ENCODE measurements at places on chromosomes 3 and 15.

DNA sequence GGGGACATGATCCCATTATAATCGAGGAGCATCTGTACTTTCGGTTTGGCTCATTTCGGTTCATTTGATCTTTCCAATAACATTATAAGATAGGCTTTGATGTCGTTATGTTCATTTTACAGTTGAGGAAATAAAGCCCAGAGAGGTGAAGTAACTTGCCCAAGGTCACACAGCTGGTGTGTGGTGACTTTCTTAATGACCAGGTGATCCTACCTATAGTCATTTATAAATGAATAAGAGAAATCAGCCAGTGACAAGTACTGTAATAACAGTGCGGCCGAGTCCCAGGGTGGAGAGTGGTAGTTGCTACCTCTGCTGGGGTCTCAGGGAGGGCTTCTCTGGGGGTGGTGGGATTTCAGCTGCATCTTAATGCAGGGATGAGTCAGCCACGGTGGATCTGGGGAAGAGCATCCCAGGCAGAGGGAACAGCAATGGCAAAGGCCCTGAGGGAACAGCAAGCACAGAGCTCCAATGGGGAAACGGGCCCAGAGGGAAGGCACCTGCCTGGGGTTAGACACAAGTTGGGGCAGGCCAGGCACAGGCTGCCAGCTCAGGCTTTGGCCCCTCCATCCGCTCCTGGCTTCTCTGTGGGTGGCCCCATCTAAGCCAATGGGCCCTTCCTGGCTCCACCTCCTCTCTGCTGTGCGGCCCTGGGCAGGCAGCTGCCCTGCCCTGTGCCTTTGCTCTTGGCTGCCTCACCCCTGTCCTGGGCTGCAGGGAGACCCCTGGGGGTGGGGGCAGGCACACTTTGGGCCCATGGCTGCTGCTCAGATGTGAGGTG lies 1.1 kb upstream of the FBLN2 start:
- H3K36me3 ChIP-seq: no peaks in the 10 kb centered on the region
- peaks cover 15% of the 10 kb centered on the region for H3K27me3 ChIP-seq
- DNase-seq: no peak
- H3K27ac ChIP-seq: no peak overlapping the region

DNA sequence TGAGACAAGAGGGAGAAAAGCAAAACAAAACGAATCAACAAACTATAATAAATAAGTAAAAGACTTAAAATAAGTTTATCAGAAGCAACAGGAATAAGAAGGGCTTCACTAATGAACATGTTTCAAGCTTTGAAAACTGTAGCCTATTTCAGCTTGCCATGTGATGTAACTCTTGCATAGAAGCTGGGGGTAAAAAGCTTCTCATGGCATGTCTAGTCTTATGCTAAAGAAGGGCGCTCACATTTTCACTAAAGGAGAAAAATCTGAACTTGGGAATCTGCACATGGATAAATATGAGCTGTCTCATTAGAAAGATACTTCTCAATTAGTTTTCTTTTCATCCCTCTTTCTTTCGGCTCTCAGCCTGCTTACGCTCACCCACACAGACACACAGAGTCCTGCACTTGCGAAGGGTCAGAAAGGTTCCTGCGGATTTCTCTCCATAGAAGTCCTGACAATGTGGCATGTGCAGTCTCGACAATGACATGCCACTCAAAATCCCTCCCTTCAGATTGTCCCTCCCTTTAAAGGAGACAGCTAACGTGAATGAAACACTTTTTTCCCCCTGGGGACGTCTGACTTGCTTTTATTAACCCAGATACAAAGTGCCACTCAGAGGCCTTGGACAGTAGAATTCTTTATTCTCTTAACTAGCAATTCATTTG lies 568.9 kb upstream of the NR2F2 start:
- H3K4me3 ChIP-seq: no peak overlapping the region
- H3K36me3 ChIP-seq: no peaks in the 10 kb centered on the region
- no peaks in the 10 kb centered on the region for H3K27me3 ChIP-seq
- no peak overlapping the region for H3K27ac ChIP-seq
- no peaks in the 10 kb centered on the region for H3K4me1 ChIP-seq

DNA sequence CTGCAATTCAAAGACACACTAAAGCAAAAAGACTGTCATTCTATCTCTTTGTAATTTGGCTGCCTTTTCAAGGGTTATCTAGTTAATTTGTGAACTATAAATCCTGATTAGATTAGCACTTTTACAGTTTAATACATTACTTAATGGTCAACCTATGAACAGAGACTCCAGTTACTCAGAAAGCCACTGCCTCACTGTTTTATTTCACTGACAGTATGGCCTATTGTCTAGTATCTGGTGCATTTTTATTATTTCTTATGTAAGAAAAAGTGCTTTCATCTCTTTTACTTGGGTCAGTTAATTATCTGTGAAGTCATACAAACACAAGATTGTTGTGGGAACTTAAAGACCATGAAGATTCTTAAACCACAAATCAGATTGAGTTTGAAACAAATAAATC lies 133.8 kb downstream of the ZBBX start:
- H3K4me3 ChIP-seq: no peak overlapping the region
- no peak overlapping the region for H3K27ac ChIP-seq
- no peaks in the 10 kb centered on the region for H3K36me3 ChIP-seq
- DNase-seq: no peak
- H3K4me1 ChIP-seq: no peaks in the 10 kb centered on the region

- H3K27ac ChIP-seq: no peak overlapping the region
- H3K27me3 ChIP-seq: no peaks in the 10 kb centered on the region
- no peak overlapping the region for H3K4me3 ChIP-seq
- DNase-seq: no peak
- no peaks in the 10 kb centered on the region for H3K36me3 ChIP-seq
These were observed 87.6 kb downstream of the DPH6 start for GRCh38 chr15:35458176-35458856.
